ENCODE measurements at places on chromosomes 2 and 18.

DNA sequence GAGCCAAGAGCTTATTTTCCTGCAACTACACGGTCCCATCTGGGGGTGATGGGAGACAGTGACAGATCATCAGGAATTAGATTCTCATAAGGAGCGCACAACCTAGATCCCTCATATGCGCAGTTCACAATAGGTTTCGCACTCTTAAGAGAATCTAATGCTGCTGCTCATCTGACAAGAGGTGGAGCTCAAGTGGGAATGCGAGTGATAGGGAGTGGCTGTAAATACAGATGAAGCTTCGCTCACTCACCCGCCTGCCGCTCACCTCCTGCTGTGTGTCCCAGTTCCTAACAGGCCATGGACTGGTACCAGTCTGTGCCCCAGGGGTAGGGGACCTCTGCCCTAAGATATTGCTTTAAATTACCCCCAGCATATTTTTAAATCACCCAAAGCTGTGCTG, 10.8 kb downstream of the LRRFIP1 start:
- DNase-seq, result no peak

DNA sequence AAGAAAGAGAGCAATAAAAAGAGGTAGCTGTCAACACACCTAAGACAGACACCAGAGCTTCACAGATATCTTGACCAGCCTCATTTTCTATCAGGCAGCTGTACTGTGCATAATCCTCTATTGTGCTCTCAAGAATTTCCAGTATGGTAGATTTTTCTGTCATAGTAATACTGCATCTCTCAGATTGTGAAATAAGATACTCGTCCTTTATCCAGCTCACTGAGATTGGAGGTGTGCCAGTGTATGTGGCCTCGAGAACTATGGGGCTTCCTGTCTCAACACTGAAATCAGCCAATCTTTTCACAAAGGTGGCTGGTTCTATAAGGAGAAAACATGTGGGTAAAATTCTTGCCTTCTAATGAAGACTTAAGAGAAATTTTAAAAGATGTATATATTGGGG, 88.9 kb downstream of the TTN start:
- DNase-seq, result no peak

- peak; percentile 44 for DNase-seq
Measured at GRCh38 chr2:102103992-102104871, 38.3 kb upstream of the IL1R1 start.

DNA sequence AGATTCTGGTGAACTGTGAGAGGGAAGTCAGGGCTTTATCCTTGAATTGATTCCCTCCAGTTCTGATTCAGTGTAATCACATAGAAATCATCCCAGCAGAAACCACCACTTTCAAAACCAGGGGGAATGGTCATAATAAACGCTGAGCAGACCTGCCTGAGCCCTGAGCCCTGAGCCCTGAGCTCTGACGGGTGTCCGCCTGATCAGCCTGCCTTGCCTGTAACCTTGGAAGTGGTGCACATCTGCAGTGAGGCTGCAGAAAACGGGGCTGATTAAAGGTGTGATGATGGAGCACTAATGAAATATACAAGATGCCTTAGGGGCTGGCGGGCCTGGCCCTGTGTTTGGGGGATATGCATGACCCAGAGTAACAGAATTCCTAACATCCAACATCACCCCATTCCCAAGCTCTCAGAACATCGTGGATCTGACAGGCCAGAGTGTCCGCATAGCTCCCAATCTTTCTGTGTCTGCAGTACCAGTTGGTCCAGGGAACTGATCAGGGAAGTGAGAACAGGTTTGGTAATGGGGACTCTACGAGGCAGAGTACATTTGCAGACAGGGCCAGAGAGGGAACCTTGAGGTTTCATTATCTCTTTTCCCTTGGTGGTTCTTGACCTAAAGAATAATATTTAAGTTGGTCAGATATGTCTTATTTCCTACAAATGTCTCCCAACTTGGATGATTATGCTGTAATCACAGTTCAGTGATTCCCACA, 37.8 kb downstream of the KCTD18 start:
- no peak for DNase-seq

DNA sequence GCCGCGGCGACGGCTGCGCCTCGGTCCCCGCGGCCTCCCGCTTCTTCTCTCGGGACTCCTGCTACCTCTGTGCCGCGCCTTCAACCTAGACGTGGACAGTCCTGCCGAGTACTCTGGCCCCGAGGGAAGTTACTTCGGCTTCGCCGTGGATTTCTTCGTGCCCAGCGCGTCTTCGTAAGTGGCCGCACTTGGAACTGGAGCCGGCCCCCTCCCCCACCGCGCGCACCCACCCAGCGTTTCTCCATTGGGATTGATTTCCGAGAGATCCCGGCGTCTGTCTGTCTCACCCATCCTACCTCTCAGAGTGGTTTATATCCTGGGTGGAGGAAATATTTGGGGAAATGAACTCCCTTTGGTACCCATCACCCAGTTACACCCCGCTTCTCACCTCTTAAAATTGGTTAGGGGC, 498 bp downstream of the ITGAV start:
- peak; percentile 6 for DNase-seq

GRCh38 chr2:15968280-15969178, 28.2 kb downstream of the MYCN start:
- peak; percentile 64 for DNase-seq

Data from stimulated activated CD4-positive, alpha-beta T cell treated with anti-CD3 and anti-CD28 coated beads, Interleukin-1b, Interleukin-23, amount 100 ng/mL, for 24 hours (primary cell).